ENCODE measurements at places on chromosomes 3 and 15. TPM values are rescaled to one million over a fixed set of nuclear protein-coding genes. Genes with fewer than 3 reads are reported as not detected.

The GOLGA8G gene
- not detected for total RNA-seq

The KIF15 gene
- total RNA-seq: 2.3 TPM

DNA sequence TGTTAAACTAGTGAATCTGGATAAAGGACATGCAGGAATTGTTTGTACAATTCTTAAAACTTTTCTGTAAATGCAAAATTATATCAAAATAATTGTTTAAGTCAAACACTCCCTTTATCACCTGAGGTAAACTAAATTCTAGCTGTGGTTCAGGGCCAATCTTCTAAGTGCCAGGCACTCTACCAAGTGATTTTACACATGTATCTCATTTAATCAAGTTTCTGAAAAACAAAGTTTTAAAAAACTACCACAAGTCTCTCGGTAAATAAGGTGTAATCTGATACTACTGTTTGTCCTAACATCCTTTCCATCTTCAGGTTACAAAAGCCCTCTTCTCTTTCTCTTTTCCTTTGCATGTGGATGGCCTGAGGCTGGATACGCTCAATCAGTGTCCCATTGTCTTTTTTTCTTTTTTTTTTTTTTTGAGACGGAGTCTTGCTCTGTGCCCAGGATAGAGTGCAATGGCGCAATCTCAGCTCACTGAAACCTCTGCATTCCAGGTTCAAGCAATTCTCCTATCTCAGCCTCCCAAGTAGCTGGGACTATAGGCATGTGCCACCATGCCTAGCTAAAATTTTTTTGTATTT is 19.3 kb downstream of the IFT80 start:
- H3K27ac ChIP-seq: no peak overlapping the region
- H3K4me3 ChIP-seq: no peak overlapping the region
- no peaks in the 10 kb centered on the region for H3K4me1 ChIP-seq
- no peaks in the 10 kb centered on the region for H3K27me3 ChIP-seq
- DNase-seq: no peak
- peaks cover 18% of the 10 kb centered on the region for H3K36me3 ChIP-seq

DNA sequence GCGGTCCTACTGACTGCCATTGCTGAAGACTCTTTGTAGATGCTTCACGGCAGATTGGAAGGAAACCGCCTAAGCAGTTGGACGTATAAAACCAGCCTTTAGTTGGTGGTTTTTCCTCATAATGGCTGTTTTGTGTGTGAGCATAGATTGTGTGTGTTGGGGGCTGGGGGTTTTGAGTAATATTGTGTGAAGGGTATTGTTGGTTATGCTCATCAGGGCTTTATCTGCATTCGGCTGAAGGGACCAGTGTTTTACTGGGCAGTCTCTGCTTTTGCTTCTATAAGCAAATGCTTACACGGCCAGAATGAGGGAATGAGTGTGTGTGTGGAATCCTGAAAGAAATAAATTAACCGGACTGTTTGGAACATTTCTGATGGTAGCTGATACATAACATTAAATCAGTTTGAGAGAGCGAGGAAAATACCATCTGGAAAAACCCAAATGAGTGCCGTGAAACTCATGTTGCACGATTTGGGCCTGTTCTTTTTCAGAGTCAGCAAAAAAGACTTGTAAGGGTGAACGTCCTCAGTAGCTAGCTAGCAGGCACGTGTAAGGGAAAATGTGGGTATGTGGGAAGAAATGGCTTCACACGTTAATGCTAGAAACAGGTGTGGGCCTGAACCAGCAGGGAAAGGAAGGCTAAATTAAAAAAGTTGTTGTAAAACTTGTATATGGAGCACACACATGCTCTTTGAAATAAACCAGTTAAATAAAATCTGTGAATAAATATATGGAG is 1.9 kb downstream of the MITF start:
- H3K36me3 ChIP-seq: no peaks in the 10 kb centered on the region
- H3K4me3 ChIP-seq: peak overlapping the region; percentile 81
- peaks cover 36% of the 10 kb centered on the region for H3K4me1 ChIP-seq

- no peak for DNase-seq
- no peaks in the 10 kb centered on the region for H3K36me3 ChIP-seq
- H3K27ac ChIP-seq: no peak overlapping the region
- no peak overlapping the region for H3K4me3 ChIP-seq
- H3K4me1 ChIP-seq: no peaks in the 10 kb centered on the region
These were observed 29.0 kb upstream of the HHATL start for GRCh38 chr3:42731476-42732195.

- H3K27me3 ChIP-seq: no peaks in the 10 kb centered on the region
- no peak overlapping the region for H3K27ac ChIP-seq
- no peaks in the 10 kb centered on the region for H3K4me1 ChIP-seq
- no peak for DNase-seq
- no peaks in the 10 kb centered on the region for H3K36me3 ChIP-seq
These were observed 46.8 kb upstream of the NAALADL2 start for GRCh38 chr3:174812172-174812862.

DNA sequence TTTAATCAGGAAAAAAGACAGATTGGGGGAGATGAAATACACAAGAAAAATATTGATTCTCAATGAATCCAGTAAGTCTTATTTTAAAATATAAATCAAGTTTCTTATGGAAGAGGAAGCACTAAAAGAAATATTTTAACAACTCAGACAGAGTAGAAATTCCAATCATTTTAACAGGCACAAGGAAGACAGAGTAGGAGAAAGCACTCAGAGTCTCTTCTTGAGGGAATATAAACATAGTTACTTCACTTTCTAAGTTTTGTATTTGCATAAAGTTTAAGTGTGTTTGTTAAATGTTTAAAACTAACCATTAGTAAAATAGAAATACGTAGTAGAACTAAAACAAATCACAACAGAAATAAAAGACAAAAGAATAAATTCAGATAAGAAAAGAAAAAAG is 24.5 kb upstream of the RTP4 start:
- no peak overlapping the region for H3K4me3 ChIP-seq
- H3K27me3 ChIP-seq: peaks cover 3% of the 10 kb centered on the region
- H3K36me3 ChIP-seq: no peaks in the 10 kb centered on the region
- no peaks in the 10 kb centered on the region for H3K4me1 ChIP-seq
- no peak overlapping the region for H3K27ac ChIP-seq
- DNase-seq: no peak

DNA sequence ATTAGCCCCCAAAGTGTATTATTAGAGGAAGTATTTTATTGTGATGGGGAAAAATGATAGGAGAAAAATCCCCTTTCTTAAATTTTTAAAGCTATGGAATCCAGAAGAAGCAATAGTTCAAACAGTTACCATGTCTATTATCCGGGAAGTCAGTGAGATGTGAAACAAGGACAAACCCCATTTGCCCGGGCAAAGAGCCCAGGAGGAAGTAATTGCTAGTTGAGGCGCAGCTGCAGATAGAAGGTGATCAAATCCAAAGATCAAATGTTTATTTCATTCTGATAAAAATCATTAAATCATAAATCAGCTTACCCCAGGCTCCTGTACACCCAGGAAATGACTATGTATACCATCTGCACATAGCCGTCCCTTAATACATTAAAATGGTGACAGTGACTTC is 204.0 kb upstream of the CRBN start:
- no peaks in the 10 kb centered on the region for H3K27me3 ChIP-seq
- H3K4me1 ChIP-seq: no peaks in the 10 kb centered on the region
- no peak overlapping the region for H3K27ac ChIP-seq
- no peak overlapping the region for H3K4me3 ChIP-seq

DNA sequence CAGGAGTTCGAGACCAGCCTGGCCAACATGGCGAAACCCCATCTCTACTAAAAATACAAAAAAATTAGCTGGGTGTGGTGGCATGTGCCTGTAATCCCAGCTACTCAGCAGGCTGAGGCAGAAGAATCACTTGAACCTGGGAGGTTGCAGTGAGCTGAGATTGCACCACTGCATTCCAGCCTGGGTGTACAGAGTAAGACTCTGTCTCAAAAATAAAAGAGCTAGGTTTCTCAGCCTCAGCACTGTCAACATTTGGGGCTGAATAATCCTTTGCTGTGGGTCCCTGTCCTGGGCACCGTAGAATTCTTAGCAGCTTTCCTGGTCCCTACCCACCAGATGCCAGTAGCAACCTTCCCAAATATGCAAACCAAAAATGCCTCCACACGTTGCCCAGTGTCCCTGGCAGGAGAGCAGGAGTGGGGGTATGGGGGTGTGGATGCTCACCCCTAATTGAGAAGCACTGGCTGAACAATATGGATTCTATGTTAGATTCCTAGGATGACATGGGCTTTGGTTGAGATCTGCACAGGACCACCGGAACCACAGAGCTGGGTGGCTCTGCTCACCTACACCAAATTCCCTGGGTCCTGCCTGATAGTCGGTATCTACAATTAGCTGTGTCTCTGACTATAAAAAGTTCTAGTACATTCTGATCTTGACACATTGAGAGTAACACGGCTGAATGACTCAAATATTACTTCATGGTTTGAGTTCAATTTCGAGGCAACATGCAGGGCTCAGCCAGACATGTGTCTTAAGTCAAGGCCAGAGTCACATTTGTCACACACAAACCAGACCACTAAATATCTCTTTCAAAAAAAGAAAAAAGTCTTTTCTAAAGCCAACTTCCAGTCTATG is 577.0 kb upstream of the MDFIC2 start:
- H3K27me3 ChIP-seq: no peaks in the 10 kb centered on the region
- H3K4me1 ChIP-seq: peaks cover 6% of the 10 kb centered on the region
- peak; percentile 23 for DNase-seq
- no peak overlapping the region for H3K4me3 ChIP-seq

DNA sequence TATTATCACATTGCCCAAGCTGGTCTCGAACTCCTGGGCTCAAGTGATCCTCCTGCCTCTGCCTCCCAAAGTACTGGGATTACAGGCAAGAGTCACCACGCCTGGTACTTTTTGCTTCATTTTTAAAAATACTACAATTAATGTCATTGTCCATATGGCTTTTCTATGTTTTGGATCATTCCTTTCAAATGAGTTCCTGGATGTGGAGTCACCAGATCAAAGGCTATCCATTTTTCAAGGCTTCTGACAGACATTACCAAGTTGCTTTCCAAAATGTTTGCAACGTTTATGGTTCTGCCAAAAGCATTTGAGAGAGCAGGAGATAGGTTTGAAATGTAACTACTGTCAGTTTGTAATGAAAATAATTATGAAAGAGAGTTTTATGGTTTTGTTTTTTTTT is 34.2 kb upstream of the BCL2L10 start:
- DNase-seq: no peak
- no peak overlapping the region for H3K27ac ChIP-seq

GRCh38 chr3:136632625-136633081 is 119.5 kb downstream of the STAG1 start:
- H3K4me3 ChIP-seq: no peak overlapping the region
- H3K27me3 ChIP-seq: no peaks in the 10 kb centered on the region
- no peak for DNase-seq
- no peak overlapping the region for H3K27ac ChIP-seq
- H3K4me1 ChIP-seq: peaks cover 46% of the 10 kb centered on the region

The ALG3 gene
- 17.1 TPM for total RNA-seq

The CTXN2 gene
- total RNA-seq: not detected

The GOLGA6A gene
- not detected for total RNA-seq

DNA sequence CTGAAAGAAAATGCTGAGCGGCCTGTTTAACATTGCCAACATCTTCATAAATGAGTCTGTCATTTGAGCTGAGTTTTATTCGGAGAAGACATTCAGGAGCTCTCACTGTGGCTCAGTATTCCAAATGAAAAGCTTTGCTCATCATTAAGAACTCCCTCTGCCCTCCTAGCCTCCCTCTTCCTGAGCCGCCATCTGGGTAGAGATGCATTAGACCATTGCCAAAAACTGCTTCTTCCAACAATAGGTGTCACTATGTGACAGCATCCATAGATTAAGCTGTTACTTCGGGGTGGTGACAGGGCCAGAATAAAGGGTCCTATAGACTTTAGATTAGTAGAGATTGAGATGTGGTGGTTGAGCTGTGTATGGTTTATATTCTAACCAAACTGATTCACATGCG is 501.4 kb upstream of the NR2F2 start:
- no peak overlapping the region for H3K4me3 ChIP-seq
- no peak for DNase-seq
- no peaks in the 10 kb centered on the region for H3K36me3 ChIP-seq
- H3K27ac ChIP-seq: no peak overlapping the region
- no peaks in the 10 kb centered on the region for H3K4me1 ChIP-seq

Measured in stomach (tissue), 19 donors.